ENCODE measurements at places on chromosomes 7 and 10.

DNA sequence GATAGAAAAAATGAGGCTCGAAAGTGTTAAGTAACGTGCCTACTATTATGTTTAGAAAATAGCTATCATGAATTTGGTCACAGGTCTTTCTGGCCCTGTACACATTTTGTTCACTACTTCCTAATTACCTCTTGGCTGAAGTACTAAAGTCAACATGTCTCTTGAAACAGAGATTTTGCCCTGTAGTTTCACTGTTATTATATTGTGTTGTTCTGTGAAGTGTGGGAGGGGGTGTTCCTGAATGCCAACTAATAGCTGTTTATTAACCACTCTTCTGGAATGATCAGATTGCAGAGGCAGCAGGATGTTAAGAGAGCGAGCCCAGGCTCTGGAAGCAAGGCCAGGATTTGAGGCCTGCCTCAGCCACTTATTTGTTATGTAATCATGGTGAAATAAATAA, 72.1 kb downstream of the RNF133 start:
- no peak for DNase-seq

- no peak for DNase-seq
Measured at GRCh38 chr10:75773813-75774782, 342.7 kb downstream of the LRMDA start.

DNA sequence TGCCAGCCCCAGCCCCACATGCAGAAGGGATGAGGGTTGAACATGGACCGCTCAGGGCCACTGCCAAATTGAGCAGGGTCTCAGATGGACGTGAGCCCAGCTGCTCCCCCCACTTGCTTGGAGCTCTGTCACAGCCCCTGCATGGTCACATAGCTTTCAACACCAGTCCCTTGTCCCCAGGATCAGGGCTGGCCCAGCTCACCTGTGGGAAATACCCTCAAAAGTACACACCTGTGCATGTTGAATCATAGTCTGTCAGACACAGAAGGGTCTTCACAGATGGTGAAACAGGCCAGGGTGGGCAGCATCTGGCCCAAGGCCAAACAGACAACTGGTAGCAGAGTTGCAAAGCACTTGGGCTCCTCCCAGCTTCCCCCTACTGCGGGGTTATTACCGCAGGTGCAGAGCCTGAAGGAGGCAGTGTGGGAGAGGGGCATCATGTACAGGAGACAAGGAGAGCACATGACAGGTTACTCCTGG, 77.6 kb upstream of the UNC5B start:
- no peak for DNase-seq

DNA sequence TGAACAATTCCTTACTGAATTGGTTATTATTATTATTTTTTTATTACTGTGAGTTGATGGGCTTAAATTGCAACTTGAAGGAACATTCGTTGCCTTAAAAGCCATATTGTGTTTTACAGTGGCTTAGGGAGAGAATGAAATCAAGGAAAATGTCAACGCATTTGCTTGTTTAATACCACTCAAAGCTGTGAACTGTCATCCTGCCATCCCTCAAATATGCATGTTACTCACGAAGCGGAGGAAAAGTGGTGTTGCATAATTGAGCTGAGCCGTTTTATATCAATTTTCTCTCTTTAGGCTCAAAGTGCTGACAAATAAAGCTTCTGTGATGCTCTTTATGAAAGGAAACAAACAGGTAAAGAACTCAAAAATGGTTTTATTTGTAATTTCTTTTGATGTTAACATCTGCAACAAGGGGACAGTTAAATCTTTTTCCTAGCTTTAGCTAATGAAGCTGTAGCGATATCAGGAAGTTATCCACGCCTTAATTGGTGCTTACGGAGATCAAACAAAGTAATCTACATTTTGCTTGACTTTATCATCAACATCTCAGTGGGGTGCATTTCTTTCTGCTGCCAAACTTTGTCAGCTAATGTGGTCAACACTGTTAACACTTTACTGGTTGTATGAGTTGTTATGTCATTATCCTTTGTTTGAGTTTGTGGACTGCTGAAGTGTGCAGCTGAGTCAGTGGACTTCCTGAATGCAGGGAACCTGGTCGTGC, 33.1 kb downstream of the GLRX3 start:
- no peak for DNase-seq

- DNase-seq, result no peak
Measured at GRCh38 chr10:114252883-114253282, 13.8 kb downstream of the VWA2 start.

- DNase-seq, result no peak
Measured at GRCh38 chr10:29886299-29886698, 173.1 kb downstream of the JCAD start.

GRCh38 chr10:1858547-1858946, 121.2 kb upstream of the ADARB2 start:
- DNase-seq, result no peak

- DNase-seq, result no peak
Measured at GRCh38 chr10:17918187-17918903, 33.4 kb upstream of the SLC39A12 start.

Data from activated CD8-positive, alpha-beta T cell treated with anti-CD3 and anti-CD28 coated beads, Interleukin-2, amount 10 ng/mL, durations not matched to agents 7 days and 5 days (primary cell).